A549 treated with RU486 at 1 μM for 4 hours (cell line): ENCODE measurements at places on chromosomes 4 and X. TPM values are rescaled to one million over a fixed set of nuclear protein-coding genes. Genes with fewer than 3 reads are reported as not detected.

The ZNF185 gene
- 6.2 to 7.2 TPM (median 6.6 TPM) in 5 replicates for total RNA-seq

The CCKAR gene
- total RNA-seq: not detected in 5 replicates

The ASB9 gene
- 19.5 to 25.1 TPM (median 20.8 TPM) in 5 replicates for total RNA-seq

The HNRNPH2 gene
- total RNA-seq: 45.5 to 67.1 TPM (median 62.0 TPM) in 5 replicates

The TMEM255A gene
- 0.06 to 0.14 TPM (median 0.08 TPM) in 5 replicates for total RNA-seq

The IDS gene
- 93.7 to 113 TPM (median 102 TPM) in 5 replicates for total RNA-seq

The SHROOM4 gene
- total RNA-seq: not detected in 5 replicates

The FOXR2 gene
- not detected in 5 replicates for total RNA-seq

The LPAR4 gene
- not detected in 5 replicates for total RNA-seq

The HS3ST1 gene
- 0.33 to 0.67 TPM (median 0.42 TPM) in 5 replicates for total RNA-seq

The SPINK2 gene
- total RNA-seq: not detected in 5 replicates

The UGT2A1 gene
- not detected in 5 replicates for total RNA-seq

The QRFPR gene
- 0.13 TPM in 1 of 5 replicates, not detected in the others for total RNA-seq

The TRAM1L1 gene
- 0.32 to 0.74 TPM (median 0.61 TPM) in 5 replicates for total RNA-seq

The NOX1 gene
- 0.07 to 0.12 TPM in 2 of 5 replicates, not detected in the others for total RNA-seq

The HMX1 gene
- 0.14 to 0.17 TPM (median 0.16 TPM) in 4 of 5 replicates, not detected in the other for total RNA-seq

The TLR2 gene
- total RNA-seq: 0.08 to 0.37 TPM (median 0.18 TPM) in 4 of 5 replicates, not detected in the other

The GRPR gene
- 0.09 TPM in 2 of 5 replicates, not detected in the others for total RNA-seq

The NXF2 gene
- not detected in 5 replicates for total RNA-seq

The ARAF gene
- total RNA-seq: 43.1 to 63.6 TPM (median 56.2 TPM) in 5 replicates

The MAGEC1 gene
- total RNA-seq: 0.02 to 0.09 TPM (median 0.04 TPM) in 3 of 5 replicates, not detected in the others

The PTPN13 gene
- total RNA-seq: 3.4 to 4.9 TPM (median 4.1 TPM) in 5 replicates
